ENCODE measurements at places on chromosomes 6 and 20.

DNA sequence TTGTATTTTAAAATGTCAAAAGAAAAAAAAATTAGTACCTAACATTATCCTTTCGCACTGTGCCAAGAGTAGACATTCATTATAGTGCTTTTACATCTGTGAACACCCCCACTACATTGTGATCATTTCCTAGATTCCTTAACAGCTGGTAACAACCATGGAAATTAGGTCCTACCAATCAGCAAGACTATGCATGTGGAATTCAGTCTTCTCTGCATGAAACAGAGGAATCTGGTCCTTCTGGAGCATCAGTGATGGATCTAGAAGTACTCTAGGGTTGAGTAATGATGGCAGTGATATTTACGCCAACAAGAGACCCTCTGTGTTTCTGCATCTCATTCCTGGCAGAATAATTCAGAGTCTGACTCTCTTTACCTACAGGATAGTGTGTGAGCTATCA lies 9.4 kb downstream of the OR12D1 start:
- no peak for DNase-seq

DNA sequence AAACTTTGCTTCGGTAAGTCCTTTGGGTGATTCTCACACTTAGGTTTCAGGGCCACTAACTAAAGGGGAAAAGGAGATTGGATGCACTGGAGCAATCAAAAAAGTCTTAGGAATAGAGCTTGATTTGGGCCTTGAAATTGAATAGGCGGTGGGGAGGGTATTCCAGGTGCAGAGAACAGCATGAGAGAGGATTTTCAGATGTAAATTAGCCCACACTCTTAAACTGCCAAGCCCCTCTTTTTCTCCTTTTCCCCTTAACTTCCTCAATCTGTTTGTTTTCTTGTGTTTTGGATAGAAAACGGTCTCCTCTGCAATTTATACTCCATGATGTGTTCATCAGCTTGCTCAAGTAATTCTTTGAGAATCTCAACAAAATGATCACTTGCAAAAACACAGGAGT lies 62.1 kb upstream of the RIPOR2 start:
- DNase-seq: no peak

- DNase-seq: no peak
Measured at GRCh38 chr20:23540624-23541023, 27.7 kb downstream of the CST9L start.

GRCh38 chr20:64010711-64011237 lies 25.2 kb upstream of the C20orf204 start:
- DNase-seq: no peak

GRCh38 chr6:162055365-162055764 lies 672.2 kb downstream of the PRKN start:
- DNase-seq: no peak

DNA sequence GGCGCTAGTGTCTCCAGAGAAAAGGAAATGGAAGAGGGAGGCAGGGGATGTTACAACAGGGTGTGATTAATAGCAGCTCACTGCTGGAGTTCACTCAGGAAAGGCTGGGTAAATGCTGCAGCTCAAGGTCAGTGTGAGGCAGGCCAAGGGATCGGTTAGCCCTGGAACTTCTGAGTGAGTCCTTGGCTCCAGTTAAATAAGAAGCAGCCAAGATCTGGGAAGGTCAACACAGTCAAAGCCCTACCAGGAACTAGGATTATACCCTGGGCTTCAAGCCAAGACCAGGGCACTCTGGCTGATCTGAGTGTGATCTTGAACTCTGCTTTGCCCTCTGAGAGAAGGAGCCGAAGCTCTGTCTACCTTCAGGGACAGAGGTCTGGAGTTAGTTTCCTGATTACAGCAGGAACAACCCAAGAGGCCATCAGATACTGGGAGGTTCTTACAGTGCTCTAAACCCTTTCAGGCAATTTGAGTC lies 44.3 kb downstream of the TPD52L1 start:
- DNase-seq: no peak

- DNase-seq: no peak
Measured at GRCh38 chr6:11065436-11066202, 21.5 kb upstream of the ELOVL2 start.
